Fibroblast of the aortic adventitia (primary cell): ENCODE measurements at places on chromosomes 4 and X.

DNA sequence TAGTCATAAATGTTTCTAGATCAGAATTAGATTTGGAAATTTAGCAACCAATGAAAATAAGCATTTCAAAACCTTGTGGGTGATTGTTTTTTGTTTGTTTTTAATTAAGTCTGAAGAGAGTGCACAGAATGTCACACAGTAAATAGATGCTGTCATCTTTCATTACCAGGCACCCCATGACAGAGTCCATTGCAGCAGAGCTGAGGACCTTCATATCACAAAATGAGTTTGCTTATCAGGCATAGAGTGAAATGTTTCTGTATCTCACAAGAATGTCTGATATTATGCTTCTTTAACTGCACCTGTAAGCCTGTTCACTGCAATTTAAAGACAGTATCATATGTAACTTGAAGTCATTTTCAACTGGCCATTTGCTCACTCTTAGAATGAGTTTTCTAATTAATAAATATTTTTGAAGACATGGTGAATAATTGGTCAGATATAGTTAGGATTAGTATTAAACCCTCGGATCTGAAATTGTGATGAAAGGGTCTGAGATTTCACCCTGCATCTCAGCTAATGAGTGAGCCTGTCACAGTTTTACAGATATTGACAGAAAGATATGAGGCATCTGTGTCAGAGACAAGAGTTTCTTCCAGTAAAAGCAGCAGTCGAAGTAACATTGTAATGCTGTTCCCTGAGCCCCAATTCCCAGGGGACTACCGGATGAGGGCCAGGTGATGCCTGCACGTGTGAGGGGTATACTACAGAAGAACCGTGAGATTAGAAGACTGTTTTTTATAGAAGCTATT lies 416.4 kb downstream of the CCSER1 start:
- no peak for DNase-seq

DNA sequence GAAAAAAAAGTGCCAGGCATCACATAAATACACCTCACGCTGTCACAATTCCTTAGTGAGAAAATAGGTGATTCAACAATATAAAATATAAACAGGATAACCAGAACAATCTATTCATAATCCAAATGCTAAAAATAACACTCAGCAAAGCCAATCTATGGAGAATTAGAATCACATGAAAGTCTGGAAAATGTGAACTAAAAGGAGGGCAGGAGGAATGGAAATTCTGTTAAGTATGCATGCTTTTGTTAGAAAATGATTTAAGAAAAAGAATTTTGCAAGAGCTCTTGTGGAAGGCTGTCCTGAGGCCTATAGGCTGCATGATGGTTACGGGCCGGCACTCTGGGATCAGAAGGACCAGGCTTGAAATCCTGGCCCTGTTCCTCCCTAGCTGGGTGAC lies 70.6 kb upstream of the PROM1 start:
- DNase-seq = no peak

GRCh38 chrX:72236841-72237240 lies 2.0 kb downstream of the ERCC6L start:
- no peak for DNase-seq

DNA sequence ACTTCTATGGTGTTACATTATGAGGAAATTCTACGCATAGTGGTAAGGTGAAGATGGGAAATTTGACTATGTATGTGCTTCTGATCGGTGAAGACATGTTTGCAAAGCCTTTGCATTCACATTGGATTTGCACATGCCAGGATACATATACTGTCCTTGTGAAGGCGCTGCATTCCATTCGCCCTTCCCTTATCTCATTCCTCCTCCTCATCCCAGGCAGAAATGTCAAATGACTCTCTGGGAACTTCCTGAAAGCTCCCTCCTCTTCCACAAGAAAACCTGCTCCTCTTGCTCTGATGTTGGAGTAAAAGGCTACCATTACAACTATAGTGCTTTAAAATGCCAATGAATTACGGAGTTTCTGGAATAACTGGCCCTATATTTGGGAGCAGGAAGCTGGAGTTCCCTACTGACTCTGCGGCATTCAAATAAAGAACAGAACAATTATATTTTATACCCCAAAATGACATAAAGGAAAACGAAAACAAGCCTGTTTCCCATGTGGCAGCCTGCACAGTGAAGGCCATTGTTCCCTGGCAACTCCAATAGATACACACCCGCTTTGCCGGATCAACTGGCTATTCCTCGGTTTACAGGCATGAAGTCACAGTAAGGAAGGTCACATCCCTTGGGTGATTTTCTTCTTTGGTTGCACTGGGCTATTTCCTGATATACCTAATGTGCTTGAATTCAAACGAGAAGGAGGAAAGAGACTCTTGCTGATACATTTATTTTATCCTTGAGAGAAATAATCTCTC lies 84.5 kb downstream of the AREG start:
- no peak for DNase-seq

DNA sequence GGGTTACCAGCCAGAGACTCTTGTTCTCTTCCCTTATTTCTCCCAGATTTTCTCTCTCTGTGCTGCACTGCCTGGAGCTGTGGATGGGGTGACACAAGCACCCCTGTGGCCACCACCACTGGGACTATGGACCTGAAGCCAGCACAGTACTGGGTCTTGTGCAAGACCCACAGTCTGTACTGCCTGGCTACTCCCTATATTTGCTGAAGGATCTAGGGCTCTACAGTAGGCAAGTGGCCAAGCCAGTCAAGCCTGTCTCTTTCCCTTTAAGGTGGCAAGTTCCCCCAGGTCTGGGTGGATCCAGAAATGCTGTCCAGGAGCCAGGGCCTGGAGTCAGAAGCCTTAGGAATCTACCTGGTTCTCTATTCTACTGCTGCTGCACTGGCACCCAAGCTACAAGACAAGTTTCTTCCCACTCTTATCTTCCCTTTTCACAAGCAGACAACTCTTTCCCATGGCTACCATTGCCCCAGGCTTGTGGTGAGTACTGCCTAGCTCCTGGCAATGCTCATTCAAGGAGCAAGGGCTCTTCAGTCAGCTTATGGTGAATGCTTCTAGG lies 28.4 kb upstream of the CT47A1 start:
- no peak for DNase-seq
